ENCODE measurements at places on chromosomes 3 and 15. TPM values are rescaled to one million over a fixed set of nuclear protein-coding genes. Genes with fewer than 3 reads are reported as not detected.
A peak's percentile ranks its signal among the peaks of the same experiment; 100 is the strongest.

DNA sequence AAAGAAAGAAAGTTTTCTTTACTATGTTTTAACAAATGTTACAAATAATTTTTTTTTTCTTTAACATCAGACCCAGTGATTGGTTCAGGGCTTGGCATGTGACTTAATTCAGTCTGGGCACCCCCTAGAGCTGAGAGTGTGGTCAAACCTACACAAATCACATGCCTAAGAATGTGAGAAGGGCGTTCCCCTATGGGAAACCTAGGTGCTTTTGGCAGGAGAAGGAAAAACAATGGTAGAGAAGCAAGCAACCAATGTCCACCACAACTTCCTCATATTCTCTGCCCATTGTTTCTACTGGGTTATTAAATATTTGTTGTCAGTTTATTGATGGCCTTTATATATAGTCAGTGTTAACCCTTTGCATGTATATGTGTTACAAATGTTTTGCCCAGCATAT, 21.4 kb upstream of the PIAS1 start:
- no peaks in the 10 kb centered on the region for H3K4me1 ChIP-seq
- H3K4me3 ChIP-seq, result no peak overlapping the region
- DNase-seq, result no peak
- H3K27me3 ChIP-seq, result no peaks in the 10 kb centered on the region

DNA sequence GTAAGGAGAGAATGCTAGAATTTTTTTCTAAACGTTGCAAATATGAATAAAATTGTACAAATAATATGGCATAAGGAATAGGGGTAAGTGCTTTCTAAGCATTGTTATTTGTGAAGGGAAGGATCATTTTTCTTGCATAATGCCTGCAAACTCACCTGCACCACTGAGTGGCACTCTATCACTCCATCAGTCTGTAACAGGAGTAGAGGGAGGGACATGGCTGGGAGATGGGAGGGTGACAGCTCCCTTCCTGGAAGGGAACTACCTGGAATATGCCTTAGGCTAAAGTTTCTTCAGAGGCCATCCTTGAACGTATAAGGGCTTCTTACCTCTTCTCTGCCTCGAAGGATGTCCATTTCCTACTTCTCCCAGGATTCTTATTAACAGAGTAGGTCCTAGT, 3.0 kb downstream of the NAALADL2 start:
- H3K4me1 ChIP-seq, result peaks cover 31% of the 10 kb centered on the region
- DNase-seq, result peak; percentile 57
- no peak overlapping the region for H3K4me3 ChIP-seq
- no peaks in the 10 kb centered on the region for H3K36me3 ChIP-seq
- H3K27me3 ChIP-seq, result no peaks in the 10 kb centered on the region
- H3K27ac ChIP-seq, result no peak overlapping the region

DNA sequence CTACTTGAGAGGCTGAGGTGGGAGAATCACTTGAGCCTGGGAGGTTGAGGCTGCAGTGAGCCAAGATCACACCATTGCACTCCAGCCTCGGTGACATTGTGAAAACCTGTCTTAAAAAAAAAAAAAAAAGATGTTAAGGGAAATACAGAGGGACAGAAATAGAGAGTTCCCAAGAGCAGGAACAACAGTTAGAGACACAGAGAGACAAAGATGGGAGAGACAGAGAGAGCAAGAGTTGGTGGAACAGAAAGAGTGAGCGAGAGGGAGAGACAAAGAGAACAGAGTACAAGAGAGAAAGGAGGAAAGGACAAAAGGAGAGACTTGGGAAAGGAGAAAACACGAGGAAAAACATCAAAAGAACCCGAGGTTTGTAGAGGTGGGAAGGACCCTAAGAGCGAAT, 35.8 kb downstream of the BHLHE40 start:
- no peak overlapping the region for H3K27ac ChIP-seq
- H3K4me3 ChIP-seq, result no peak overlapping the region
- peaks cover 14% of the 10 kb centered on the region for H3K4me1 ChIP-seq
- H3K36me3 ChIP-seq, result no peaks in the 10 kb centered on the region
- no peak for DNase-seq

GRCh38 chr15:60162251-60162967, 158.3 kb downstream of the FOXB1 start:
- no peak overlapping the region for H3K4me3 ChIP-seq
- H3K4me1 ChIP-seq, result peaks cover 25% of the 10 kb centered on the region
- DNase-seq, result no peak
- no peak overlapping the region for H3K27ac ChIP-seq

The LNP1 gene
- total RNA-seq, result 6.8 TPM

DNA sequence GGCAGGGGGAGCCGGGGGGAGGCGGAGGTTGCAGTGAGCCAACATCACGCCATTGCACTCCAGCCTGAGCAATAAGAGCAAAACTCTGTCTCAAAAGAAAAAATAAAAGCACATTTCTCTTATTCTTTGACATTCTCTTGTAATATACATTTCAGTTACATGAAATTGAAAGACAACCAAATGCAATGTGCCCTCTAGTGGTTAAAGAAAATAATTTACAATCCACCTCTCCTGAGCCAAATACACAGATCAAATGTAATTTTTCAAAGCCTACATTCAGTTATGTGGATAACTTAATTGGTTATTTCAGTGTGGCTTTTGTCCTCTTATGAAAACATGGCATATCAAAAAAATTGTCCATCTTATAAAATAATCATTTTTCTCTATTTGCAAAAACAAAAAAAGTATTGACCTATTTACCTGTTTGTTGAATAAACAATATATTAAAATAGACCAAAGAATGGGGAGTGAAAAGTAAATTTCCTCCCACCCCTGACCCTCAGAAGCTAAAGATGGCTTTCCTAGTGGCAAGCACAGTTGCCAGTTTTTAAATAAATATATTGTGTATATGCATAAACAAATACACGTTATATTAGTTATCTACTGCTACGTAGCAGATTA, 14.2 kb upstream of the U2SURP start:
- H3K27me3 ChIP-seq, result no peaks in the 10 kb centered on the region
- H3K36me3 ChIP-seq, result no peaks in the 10 kb centered on the region
- H3K4me3 ChIP-seq, result no peak overlapping the region
- no peak for DNase-seq
- H3K4me1 ChIP-seq, result peaks cover 11% of the 10 kb centered on the region

DNA sequence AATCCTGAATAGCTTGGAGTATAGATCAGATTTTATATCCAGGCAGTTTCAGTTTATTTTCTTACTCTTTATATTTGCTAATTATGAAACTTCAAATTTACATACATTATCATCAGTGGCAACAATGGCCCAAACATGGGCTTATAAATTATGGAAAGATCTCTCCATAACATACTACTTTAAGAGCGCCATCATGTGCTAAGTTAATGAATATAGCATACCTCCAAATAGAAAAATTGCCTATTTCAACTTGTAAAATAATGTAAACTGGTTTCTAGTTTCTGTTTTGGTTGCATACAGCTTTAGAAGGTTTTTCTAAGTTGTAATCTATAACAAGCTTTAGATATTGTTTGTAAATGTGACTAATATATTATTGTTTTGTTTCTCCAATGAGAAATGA, 531.3 kb upstream of the UBE2E2 start:
- no peaks in the 10 kb centered on the region for H3K4me1 ChIP-seq
- no peak for DNase-seq
- no peak overlapping the region for H3K4me3 ChIP-seq

The ROPN1 gene
- total RNA-seq, result not detected

DNA sequence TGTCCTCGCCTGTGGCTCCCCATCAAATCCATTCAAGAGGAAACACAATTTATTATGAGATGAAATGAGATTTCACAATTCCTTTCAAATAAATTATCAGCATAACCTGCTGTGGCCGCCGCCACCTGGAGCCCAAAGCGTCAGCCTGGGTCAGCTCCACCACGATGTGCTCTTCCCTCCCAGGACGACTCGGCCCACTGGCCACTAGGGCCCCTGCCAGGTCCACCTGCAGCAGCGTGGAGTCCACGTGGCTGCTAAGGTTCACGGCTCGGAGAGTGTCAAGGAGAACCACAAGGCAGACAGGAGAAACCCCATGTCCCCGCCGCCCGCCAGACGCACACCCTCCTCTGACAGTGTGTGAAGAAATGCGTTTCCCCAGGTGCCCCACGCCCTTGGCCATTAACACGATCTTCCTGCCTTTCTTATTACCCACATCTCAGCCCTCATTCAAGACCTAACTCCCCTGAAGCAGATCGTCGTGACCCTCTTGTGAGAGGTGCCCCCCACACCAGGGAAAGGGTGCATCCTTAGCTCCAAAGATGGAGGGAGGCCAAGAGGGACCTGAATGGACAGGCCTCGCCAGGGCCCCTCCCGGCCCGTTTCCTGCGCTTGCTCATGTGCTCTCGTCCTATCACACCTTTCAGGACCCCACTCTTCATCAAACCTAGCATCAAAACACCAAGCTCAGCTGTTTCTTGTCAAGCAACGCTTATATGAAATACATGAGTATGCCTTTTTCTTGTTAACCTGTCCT, 80.6 kb downstream of the OCA2 start:
- H3K27ac ChIP-seq, result no peak overlapping the region
- DNase-seq, result no peak
- no peak overlapping the region for H3K4me3 ChIP-seq
- peaks cover 25% of the 10 kb centered on the region for H3K4me1 ChIP-seq
- H3K27me3 ChIP-seq, result peaks cover 5% of the 10 kb centered on the region

DNA sequence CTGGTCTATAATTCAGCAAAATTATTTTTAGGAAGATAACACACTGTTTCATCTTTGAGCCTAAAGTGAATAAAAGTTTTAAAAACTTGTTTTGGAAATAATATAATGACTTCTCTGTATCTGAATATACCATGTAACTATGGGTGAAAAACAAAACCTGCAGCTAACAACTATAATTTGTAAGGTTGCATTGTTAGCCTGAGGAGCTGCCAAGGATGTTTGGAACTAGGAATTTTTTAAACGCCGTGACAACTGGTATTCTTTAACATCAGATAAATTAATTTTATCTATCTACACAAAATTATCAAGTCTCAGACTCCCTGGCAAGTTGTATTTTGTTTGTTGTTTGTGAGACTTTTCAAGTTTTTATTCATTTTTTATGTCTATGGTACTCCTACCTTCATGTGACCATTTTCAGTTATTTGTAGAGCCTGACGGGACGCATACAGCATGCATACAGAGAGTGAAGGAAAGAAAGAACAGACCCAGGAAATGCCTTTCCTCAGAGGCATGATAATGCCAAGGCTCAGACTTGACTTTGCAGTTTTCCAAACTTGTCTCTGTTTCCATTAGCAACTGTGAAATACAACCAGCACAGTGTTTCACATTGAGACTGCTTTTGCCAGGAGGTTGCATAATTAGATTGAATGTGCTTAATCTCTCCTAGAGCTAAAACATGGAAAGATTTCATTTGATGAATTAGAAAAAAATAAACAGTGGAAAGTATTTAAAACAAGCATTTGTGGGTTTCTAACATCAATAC, 60.8 kb upstream of the ARHGEF26 start:
- no peaks in the 10 kb centered on the region for H3K27me3 ChIP-seq
- H3K4me3 ChIP-seq, result no peak overlapping the region
- no peaks in the 10 kb centered on the region for H3K36me3 ChIP-seq
- H3K27ac ChIP-seq, result peak overlapping the region; percentile 82
- peaks cover 35% of the 10 kb centered on the region for H3K4me1 ChIP-seq

The RBP2 gene
- total RNA-seq, result not detected

DNA sequence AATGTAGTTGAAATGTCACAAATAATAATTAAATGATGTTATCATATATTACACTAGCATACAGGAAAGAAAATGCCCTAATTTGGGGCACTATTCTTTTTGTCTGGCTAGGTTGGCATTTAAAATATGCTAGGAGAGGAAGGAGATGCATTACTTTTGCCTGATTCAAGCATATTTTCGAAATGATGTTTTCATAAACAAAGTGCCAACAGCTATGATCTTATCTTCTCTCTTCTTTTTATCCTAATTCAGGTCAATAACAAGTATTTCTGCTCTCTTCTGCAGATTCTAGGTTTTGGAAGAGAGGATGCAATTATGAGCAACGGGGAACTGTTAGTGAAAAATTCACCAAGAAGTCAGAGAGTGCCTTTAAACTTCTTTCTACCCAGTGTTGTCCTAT, 55.8 kb upstream of the NR2F2 start:
- no peak overlapping the region for H3K27ac ChIP-seq
- no peak overlapping the region for H3K4me3 ChIP-seq
- no peak for DNase-seq

DNA sequence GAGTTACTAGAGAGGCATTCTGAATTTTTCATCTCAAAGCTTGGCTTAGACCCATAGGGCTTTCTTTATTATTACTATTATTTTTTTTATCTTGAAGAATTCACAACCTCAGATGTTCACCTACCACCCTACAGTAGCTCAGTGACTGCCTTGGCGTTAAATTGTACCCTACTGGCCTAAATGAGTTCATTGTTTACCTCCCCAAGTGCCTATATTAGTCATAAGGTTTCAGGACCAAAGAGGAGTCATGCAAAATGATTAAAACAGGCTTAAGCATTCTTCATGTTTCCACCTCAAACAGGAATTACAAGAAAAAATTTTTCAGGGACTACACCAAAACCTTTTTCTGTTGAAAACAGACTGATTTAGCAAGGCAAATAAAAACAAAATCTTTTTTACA, 751.5 kb downstream of the SQOR start:
- H3K4me1 ChIP-seq, result peaks cover 6% of the 10 kb centered on the region
- H3K36me3 ChIP-seq, result no peaks in the 10 kb centered on the region
- no peak for DNase-seq
- H3K27ac ChIP-seq, result no peak overlapping the region
- no peaks in the 10 kb centered on the region for H3K27me3 ChIP-seq

The PLS1 gene
- 26.4 TPM for total RNA-seq

DNA sequence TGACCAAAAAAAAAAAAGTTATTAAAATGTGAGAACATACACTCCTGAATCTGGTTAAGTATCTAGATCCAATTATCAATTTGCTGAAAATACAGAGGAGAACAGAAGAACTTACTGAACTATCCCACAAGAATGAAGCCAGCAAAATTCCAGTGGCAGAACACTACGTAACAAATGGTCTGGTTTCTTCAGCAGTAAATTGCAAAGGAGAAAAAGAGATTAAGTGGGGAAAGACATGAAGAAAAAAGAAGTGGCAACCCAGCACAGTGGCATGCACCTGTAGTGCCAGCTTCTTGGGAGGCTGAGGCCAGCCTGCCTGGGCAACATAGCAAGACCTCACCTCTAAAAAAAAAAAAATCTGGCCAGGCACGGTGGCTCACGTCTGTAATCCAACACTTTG, 62.1 kb downstream of the LHFPL4 start:
- DNase-seq, result no peak
- H3K4me1 ChIP-seq, result no peaks in the 10 kb centered on the region
- H3K27me3 ChIP-seq, result peaks cover 71% of the 10 kb centered on the region
- H3K36me3 ChIP-seq, result peaks cover 7% of the 10 kb centered on the region

The CHRNA7 gene
- total RNA-seq, result 5.6 TPM

The PLOD2 gene
- 36.6 TPM for total RNA-seq

The WNT7A gene
- total RNA-seq, result 0.07 TPM

- H3K27me3 ChIP-seq, result no peaks in the 10 kb centered on the region
- no peaks in the 10 kb centered on the region for H3K36me3 ChIP-seq
- no peaks in the 10 kb centered on the region for H3K4me1 ChIP-seq
- H3K27ac ChIP-seq, result no peak overlapping the region
Observed at GRCh38 chr3:59685432-59685831, 635.6 kb upstream of the CFAP20DC start.

All from WTC11 (cell line).